ENCODE measurements at places on chromosomes 12 and 14.

GRCh38 chr14:100219126-100219785 lies 19.7 kb upstream of the YY1 start:
- no peak for DNase-seq

DNA sequence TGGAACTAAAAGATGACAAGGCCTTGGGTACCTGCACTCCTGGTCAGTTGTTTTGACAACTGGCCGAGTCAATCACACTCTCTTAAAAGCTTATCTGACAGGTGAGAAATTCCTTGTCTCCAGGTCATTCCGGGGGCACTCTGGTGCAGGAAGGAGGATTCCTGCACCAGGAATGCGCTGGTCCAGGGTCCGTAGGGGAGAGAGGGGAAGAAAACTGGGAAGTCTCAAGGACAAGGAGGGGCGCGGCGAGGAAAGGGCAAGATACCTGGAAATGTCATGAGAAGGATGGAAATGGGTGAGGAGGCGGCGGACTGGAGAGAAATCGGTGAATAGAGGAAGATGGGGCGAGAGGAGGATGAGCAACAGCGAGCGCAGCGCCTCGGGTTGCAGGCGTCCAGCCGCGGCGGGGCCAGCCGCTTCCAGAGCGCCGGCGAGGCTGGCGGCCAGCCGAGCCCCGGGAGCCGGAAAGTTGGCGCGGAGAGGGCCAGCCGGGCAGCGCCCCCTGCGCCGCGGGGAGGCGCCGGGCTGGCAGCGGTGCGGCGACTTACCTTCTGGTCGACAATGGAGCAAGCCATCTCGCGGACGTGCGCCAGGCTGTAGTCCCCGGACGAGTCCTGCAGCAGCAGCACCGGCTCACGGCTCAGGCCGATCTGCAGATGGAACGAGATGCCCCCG lies 809 bp downstream of the PRKD1 start:
- DNase-seq: no peak

- DNase-seq: no peak
Measured at GRCh38 chr12:14629832-14630710, 62.4 kb upstream of the PLBD1 start.

DNA sequence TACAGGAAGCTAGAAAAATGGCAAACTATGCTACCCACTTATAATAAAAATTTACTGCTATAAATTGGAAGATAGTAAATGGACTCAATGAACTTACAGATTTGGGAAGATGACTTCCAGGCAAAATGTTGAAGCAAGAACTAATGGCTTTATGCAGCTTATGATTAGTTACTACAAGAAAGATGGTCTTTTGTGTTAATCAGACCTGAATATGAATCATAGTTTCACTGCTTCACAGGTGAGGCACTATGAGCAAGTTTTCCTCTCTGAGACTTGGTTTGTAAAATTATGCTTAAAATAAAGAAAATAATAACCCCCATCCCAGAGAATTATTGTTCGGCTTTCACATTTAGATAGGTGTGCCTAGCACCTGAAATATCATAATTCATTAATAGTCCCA lies 19.8 kb upstream of the DCN start:
- no peak for DNase-seq

GRCh38 chr14:90658541-90658967 lies 157.7 kb downstream of the TTC7B start:
- peak; percentile 29 for DNase-seq

GRCh38 chr12:70963081-70963660 lies 42.6 kb upstream of the PTPRR start:
- no peak for DNase-seq

GRCh38 chr14:85319998-85320630 lies 209.8 kb upstream of the FLRT2 start:
- peak; percentile 9 for DNase-seq

DNA sequence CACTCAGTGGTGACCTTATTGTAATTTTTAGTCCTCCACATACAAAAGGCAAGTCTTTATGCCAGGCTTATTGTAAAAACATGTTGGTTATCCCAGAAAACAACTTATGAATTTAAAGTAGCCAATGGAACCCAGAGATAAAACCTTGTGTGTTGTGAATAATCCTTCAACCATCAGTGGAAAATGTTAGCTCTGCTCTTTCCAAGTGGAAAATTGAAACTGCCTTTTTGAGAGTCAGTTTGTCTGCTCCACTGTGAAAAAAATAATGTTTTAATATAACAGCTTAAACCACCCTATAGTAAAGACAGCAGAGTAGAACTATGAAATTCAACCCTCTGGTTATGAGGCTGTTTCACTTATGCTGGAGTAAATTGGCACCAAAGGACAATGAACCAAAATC lies 112.0 kb downstream of the TTLL5 start:
- no peak for DNase-seq

DNA sequence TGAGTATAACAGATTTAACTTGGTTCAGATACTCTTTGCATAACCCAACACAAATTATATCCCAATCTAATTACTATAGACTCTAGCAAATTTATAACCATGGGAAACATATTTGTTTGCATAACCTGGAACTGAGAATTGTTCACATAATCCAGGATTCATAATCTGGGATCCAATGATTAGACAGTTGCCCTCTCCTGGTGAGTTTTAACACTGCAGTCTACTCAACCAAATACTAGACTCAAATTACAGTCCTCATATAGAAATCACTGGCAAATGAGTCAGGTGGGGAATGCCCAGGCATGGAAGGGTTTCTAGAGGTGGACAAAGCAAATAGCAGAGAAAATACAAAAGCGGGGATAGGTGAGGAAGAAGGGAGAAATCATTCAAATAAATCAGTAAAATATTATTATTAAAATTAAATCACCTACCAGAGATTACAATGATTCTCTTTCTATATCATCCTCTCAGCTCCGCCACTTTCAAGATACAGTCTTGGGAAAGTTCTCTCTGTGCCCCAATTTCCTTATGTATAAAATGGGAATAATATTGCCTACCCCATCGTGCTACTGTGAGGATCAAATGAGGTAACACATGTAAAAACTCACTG lies 9.4 kb downstream of the GCH1 start:
- DNase-seq: no peak

Measured in bone marrow (tissue), 2 donors.